GM18507 (cell line): ENCODE measurements at places on chromosomes 1 and 21.

DNA sequence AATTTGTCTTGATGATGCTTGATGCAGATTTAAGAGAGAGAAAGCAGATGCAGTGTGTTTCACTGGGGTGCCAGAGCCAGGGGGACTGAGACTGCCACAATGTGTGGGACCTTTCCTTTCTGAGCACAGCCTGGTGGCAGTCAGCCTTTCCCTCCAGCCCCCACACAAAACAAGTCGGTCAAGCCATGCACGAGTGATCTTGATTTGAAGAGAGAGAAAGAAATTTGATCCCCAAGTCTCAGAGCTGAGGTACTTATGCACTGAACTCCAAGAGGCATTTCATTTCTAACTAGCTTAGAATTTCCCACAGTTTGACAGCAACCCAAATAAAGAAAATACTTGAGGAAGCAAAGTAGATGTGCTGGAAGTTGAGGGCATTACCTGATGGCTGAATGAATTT lies 193.8 kb downstream of the ST6GALNAC3 start:
- DNase-seq: no peak

DNA sequence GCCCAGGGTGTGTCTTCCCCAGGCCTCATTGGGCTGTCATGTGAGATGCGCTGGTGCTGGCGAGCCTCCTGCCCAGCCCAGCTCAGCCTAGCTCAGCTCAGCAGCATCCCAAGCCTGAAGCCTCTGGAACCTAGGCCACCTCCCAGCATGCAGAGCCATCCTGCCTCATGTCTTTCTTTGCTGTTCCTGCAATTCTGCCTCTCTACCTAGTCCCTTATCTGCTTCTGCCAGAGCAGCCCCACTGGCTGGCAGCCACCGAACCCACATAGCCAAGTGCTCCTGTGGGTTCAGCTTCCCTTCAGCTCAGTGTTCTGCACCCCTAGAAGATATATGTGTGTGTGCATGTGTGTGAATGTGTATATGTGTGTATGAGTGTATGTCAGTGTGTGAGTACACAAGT lies 291.5 kb upstream of the VAMP3 start:
- DNase-seq: no peak

DNA sequence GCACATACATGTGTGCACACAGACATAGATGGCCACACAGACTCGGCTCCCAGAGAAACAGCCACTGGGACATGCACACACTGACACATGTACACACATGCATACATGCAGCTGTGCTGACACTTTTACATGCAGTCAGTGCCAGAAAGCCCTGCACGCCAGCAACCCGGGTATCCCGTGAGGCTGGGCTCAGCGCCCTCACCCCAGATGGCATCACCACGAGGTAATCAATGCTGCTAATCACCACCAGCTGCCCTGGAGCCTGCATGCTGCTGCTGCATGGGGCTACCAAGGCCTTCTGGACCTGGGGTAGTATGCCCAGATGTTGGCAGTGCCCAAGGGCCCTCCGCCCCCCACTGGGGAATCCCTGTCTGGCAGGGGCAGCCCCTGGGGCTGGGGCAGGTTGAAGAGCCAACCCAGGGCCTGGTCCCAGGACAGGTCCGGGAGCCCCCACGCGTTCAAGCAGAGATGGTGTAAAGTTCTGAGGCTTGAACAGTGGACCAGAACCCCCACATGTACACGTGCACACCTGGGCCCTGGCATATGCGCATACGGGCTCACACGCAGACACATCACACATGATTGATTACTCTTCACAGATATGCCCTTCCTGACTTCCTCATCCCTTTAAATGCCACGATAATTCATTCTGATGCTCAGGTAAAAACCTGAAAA lies 2.7 kb upstream of the COL16A1 start:
- DNase-seq: no peak

GRCh38 chr1:43849670-43850069 lies 83.9 kb upstream of the ARTN start:
- DNase-seq: no peak

DNA sequence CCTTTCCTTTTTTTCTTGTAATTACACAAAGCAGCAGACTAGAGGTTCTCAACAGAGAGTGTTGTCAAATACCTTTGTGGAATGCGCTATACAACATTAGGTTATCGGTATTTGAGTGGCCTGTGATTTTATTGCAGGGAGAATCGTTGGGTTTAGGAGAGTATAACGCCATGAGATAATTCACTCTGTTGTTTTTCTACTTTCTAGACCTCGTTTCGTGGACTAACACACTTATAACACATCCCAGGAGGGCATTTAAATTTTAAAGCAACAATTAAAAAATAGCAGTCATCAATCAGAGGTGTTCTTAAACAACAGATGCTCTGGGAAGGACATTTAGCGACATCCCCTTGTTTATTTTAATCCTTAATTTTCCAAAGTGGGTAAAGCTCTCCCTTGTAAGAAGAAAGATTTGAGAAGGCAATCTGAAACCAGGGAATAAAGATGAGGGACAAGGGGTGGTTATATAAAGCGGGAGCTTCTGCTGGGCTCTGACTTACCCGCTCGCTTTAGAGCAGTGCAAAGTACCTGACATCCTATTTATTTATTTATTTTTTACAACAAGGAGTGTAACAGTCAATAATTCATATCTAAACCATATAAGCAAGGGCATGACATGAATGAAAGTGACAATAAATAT lies 4.9 kb downstream of the PBX1 start:
- DNase-seq: no peak

GRCh38 chr1:74425676-74426075 lies 86.7 kb downstream of the LRRC53 start:
- no peak for DNase-seq
